ENCODE measurements at places on chromosomes 2 and 18.

- no peak for DNase-seq
Observed at GRCh38 chr2:74886811-74887210, 52.9 kb downstream of the HK2 start.

DNA sequence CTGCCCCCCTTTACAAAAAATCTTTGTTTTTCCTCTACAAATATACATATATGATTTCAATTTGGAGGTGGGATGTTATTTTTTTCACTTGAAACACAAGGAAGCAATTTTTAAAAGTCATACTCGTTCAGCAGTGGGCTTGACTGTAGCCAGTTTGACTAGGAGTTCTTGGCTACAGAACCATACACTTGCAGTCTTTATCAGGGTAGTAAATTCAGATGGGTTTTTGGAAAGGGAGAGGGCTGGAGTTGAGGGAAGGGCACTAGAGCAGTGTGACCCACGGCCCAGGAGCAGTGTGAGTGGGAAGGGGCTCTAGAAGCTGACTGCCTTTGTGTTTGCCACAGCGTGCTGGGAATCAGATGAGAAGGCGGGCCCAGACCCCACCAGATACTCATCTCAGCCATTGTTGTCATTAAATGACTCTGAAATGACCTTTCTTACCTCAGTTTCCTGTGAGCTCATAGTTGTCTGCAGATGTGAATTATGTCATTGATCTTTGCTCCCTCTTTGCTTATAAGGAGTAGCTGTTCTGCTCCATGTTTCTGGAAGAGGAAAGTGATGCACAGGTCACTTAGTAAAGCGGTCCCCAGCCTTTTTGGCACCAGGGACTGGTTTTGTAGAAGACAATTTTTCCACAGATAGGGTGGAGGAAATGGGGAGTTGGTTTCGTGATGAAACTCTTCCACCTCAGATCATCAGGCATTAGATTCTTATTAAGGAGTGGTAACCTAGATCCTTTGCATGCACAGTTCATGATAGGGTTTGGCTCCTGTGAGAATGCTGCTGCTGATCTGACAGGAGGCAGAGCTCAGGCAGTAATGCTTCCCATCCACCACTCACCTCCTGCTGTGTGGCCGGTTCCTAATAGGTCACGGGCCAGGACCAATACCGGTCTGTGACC lies 116.8 kb downstream of the SPTBN1 start:
- no peak for DNase-seq

- peak; percentile 8 for DNase-seq
Observed at GRCh38 chr2:178796079-178796677, 11.0 kb downstream of the TTN start.

DNA sequence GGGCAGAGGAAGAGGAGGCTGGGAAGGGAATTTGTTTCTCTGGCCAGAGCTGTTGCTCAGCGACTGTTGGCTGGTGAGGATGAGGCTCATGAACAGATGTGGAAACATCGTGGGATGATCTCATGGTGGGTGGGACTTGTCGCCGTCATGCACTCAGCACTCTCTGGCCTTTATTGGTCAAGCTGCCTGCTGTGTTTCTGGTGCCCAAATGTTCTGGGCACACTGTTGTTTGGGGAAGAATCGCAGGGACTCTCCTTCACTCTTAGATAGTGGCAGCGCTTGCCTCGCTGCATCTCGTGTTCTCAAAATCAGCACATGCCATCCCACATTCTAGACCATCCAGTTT lies 145.6 kb downstream of the AGAP1 start:
- no peak for DNase-seq

GRCh38 chr2:18380321-18380720 lies 180.1 kb downstream of the RDH14 start:
- DNase-seq, result no peak

DNA sequence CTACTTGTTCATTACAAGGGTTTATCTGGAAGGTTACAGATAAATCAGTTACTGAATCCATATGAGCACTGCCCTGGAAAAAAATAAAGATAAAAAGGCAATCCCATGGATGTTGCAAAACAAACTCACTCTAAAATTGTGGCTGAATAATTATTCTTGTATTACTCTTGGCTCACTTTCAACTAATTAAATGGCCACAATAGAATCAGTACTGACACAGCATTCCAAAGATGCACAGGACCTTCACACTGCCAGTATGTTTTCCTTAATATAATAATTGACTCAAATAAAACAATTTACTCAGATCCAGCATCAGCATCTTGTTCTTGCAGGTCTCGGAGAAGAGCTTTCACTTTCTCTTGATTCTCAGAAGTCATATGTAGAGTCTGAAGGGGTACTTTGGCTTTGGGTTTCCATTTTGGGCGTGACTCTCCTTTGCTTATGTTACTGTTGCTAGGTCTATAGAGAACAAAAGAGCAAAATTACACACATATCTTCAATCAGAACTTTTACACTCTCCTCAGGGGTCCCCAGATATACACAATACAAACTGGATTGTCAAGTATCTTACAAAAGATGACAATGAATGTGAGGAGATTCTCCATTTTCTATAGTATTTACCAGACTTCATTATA lies 12.6 kb downstream of the DHX57 start:
- no peak for DNase-seq

- DNase-seq, result peak; percentile 8
Observed at GRCh38 chr2:163247156-163247846, 408.7 kb upstream of the KCNH7 start.

- DNase-seq, result no peak
Observed at GRCh38 chr2:179893616-179894015, 32.2 kb upstream of the ZNF385B start.

DNA sequence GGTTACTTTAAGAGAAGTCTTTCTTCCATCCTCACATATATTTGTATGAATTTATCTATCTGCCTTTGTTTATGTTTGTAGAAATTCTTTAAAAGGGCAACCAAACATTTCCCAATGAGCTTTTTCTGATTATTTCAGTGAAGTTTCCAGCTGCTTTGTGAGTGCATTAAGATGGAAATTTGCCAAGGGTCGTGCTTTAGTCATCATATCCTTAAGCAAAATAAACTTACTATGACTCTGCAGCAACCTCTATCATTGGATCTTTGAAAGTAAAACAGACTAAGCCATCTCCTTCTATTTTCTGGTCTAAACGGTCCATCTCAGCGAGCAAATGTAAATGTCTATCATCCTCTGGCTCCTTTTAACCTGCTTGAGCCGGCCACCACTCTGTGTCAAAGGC lies 489.3 kb downstream of the SOX11 start:
- DNase-seq, result no peak

- no peak for DNase-seq
Observed at GRCh38 chr2:40165509-40165844, 286.4 kb downstream of the SLC8A1 start.

DNA sequence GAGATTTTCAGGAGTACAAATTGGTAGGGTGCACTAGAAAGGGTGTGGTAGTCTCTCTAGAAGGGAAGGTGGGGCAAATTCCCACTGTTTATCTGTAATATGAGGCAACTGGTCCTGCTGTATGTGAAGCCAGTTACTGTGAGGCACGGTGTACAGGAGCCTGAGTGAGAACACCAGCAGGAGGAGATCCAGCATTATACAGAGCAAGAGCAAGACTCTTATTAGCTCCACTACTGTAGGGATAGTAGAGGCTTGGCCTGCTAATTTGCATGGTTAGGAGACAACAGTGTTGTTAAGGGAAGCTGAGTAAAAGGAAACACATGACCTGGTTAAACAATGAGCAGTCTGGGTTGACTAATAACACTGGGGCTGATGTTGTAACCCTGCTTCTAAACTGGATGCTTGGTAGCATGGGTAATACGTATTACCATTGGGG lies 76.3 kb upstream of the WDSUB1 start:
- no peak for DNase-seq

DNA sequence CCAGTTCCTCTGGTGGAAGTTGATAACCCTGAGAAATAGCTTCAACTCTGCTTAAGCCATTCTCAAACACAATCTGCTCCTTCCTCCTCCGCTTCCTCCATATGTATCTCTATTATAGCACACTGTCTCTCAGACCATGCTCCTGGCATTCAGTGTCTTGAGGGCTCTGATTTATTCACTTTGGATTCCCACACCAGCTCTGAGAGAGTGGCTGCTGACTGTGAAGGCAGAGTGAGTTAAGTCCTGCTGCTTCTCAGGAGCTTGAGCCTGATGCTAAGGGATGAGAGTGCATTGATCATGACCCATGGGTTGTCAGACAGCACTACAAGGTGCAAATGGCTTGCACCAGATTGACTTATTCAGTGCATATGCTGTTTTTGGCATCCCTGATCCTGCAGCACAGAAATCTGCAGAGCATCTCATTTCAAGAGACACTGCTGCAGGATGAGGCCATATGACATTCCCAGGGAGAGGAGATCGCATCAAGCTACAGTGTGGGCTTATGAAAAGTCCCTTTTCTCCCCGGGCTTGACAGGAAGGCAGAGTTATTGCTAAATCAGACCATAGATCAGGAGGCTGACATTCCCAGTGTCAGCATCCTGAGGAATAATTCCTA lies 500.5 kb upstream of the RAB6C start:
- DNase-seq, result no peak

DNA sequence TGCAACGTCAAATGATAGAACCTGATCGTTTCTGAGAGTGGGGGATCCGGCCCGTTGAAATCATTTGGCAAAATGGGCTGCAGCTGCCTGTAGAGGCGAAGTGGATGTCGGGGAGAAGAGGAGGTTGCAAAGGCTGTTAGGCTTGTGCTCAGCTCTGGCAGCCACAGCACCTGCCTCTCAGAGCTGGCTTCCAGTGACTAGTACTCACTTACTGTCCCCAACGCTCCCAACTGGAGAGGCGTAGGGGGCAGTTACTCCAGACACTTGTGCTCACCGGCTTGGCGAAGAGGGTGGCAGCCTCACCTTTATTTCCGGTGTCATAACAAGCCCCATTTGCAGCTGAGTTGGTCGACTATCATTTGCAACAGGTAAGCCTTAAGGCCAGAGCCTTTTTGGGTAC lies 37.9 kb downstream of the NCK2 start:
- DNase-seq, result no peak

GRCh38 chr18:9735238-9735637 lies 27.1 kb downstream of the RAB31 start:
- DNase-seq, result no peak

DNA sequence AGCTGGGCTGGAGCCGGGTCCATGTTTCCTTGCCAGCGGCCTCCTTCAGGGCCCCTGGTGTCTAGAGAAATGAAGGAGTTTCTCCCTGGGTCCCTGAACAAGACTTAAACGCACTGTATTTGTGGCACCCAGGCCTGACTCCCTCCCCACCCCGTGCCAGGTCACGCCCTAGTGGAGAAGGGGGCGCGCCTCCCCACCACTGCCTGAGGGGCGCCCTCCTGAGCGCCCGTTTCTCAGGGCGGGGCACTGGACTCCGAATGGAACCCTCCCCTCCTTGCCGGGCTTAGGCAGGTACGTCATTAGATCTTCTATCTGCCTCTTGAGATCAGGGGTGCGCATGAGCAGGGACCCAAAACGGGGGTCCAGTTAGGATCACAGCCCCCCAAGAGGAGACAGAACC lies 16.3 kb downstream of the ODC1 start:
- DNase-seq, result no peak

DNA sequence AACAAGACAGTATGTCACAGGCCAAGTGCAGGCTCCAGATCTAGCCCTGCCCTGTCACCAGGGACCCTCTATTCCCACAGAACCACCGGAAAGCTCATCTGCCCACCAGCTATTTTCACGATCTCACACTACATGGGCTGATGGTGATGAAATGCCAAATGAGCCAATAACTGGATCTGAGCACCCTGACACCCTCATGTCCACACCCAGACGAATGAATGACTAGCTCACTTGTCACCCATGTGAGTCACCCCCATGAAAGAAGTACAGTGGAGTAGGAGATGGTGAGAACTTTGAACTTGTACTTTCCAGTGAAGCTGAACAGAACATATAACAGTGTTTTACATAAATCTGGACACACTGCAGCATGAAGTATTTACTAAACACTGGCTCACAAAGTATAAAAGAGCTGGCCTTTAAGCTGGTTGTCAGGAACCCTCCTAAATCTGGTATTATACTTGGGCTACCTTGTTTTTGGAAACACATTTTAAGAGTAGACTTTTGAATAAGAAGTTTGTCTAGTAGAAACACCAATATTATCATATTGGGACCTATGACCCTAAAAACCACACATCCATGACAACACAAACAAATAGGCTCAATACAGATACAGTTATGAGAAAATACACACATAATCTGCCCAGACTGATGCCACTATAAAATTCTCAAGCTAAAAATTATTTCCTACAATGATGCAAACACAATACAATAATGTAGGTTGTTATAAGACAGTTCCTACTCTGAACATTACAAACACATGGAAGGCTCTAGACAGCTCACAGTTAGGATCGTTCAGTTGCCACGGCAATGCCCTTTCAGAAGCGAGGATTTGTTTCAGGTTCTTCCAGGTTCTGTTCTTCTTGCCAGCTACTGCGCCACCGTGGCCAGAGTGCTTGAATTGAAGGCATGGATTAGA lies 19.0 kb downstream of the INO80C start:
- DNase-seq, result peak; percentile 64

DNA sequence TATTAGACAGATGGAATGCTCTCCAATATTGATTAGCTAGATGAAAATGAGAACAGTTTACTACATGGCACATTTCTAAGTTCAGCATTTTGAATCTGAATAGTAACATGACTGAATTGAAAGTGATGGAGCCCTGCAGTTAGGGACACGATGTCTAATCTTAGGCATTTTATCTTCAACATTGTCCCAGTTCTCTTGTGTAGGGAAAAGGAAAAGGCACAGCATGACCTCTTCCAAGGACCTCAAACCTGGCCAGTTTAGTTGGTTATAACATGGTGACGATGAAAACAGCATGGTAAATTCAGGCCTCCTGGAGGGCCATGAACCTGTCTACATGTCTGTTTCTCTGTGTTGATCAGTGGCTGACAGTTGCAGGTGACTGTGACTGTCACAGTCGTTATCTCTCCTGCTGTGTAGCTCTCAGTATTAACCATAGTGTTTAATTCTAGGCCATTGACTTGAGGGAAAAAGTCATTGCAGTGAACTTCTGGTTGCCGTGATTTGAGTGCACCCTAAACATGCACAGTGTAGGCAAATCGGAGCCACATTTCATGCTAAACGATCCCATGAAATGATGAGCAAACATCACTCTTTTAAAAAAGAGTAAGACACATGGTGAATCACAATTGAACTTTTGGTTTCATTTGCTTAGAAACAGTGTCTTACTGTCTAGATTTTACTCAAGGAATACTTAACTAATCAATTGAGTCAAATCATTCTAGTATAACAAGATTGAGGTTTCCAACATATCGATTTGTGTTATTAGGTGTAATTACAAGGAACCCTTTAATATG lies 129.7 kb downstream of the PHLPP1 start:
- DNase-seq, result no peak

Data from G401 (cell line).